NCI-H1930 (cell line): ENCODE measurements at places on chromosomes 3 and 15.
A peak's percentile ranks its signal among the peaks of the same experiment; 100 is the strongest.

- DNase-seq: no peak
Observed at GRCh38 chr3:62688050-62688449, 187.2 kb downstream of the CADPS start.

DNA sequence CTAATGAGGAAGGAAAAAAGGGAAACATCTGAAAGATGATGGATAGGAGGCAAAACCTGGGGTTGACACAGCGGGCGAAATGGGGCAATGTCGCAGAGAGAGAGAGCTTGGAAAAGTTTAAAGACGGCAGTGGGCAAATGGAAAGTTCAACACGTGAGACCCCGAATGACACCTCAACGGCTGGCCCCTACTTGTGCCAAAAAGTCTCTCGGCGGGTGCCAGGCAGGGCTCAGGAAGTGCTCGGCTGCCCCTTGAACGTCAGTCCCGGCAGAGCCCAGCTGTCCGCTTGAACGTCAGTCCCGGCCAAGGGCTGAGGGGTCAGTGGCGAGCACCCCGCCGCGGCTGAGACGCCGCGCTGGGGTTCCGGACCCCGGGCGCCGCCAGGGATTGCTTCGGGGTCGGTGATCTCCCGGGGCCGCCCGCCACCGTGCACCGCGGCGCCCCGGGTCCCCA, 658 bp downstream of the EOGT start:
- DNase-seq: no peak

DNA sequence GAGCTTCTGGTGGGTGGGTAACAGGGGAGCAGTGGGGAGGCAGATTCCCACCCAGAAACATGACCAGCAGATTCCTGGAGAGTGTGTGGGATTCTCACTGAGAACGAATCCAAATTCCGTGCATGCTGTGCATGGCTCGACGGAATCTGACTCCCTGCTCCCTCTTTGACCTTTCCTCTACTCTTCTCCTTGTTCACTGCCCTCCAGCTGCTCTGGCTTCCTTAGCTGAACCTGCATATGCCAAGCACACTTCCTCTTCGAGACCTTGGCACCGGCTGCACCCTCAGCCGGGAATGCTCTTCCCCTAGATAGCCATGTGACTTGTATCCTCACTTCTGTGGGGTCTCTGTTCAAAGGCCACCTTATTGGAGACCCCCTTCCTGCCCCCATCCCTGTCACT, 6.3 kb downstream of the INSYN1 start:
- no peak for DNase-seq

- no peak for DNase-seq
Observed at GRCh38 chr3:51333021-51333420, 52.1 kb upstream of the MANF start.

DNA sequence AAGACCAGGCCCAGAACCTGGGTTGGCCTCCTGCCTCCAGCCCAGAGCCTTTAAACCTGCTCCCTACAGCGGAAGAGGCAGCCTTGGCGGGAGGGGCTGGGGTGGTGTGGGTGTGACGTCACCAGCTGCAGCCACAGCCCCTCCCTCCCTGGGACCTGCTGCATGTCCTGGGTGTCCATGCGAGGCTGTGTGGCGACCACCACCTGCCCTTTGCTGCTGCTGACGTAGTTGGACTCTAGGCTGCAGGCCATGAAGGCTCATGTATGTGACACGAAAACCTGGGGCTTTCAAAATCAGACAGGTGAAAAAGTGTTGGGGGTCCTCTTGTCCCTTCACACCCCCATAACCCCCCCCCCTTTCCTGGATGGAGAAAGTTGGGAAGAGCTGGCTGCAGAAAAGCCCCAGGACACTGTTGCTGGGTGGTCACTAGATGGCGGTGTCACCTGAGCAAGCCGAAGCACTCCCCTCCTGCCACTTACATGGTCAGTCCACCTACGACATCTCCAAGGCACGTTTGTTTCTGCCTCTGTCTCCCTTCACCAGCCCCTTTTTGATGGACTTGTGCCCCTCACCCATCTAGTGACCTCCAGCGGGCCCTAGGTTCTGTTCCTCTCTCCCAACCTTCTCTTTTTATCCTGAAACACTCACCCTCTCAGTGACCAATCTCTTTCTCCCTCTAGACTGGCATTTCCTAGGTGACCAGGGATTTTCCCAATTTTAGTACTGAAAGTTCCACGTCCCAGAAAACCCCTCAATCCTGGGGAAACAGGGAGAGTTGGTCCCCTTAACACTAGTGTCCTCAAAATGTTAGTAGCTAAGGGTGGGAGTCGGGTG, 35.2 kb downstream of the SLC6A20 start:
- DNase-seq: peak; percentile 2

- no peak for DNase-seq
Observed at GRCh38 chr3:38137615-38138348, 679 bp upstream of the MYD88 start.

GRCh38 chr15:84793431-84794161, 23.6 kb upstream of the ALPK3 start:
- no peak for DNase-seq

DNA sequence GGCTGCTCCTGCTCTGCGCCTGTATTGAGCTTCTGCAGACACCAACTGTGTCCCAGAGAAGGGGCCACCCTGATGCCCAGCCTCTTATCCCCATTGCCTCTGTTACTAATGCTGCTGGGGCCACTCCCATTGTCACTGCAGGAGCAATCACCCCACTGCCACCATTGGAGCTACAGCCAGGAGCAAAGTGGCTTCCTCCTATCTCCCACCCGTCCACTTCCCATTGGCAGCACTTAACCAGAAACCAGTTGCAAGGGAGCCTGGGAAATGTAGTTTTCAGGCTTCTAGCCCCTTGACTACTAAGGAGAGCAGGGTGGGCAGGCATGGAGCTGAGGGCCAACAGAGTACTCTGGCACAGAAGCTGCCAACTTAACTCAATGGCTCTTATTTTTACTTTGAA, 55.9 kb upstream of the KLF13 start:
- DNase-seq: no peak

DNA sequence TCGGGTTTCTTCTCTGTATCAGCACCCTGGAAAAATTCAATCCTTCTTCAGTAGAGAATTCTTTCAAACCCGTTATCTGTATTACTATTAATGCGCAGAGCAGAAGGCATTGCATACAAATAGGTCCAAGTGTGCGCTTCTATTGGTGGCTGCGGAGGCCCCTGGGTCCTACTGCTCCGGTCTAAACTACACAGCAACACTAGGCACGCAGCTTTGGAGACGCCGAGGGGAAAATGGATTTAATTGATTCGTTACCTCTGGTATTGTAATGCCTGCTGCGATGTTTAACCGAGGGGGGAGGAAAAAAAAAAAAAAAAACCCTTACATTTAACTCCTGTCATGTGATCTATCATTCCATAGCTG, at the start of gene ROBO1:
Gene ROBO1, minus strand, starts transcription at position 94 of the 363 bp plus-strand sequence.
- no peak for DNase-seq

- peak; percentile 12 for DNase-seq
Observed at GRCh38 chr15:70466895-70467529, 296.3 kb downstream of the UACA start.

- DNase-seq: peak; percentile 33
Observed at GRCh38 chr3:114827495-114827894, 319.6 kb downstream of the ZBTB20 start.

GRCh38 chr3:12780751-12781150, 15.7 kb upstream of the CAND2 start:
- DNase-seq: no peak

- no peak for DNase-seq
Observed at GRCh38 chr3:72411843-72412242, 436.4 kb downstream of the SHQ1 start.

DNA sequence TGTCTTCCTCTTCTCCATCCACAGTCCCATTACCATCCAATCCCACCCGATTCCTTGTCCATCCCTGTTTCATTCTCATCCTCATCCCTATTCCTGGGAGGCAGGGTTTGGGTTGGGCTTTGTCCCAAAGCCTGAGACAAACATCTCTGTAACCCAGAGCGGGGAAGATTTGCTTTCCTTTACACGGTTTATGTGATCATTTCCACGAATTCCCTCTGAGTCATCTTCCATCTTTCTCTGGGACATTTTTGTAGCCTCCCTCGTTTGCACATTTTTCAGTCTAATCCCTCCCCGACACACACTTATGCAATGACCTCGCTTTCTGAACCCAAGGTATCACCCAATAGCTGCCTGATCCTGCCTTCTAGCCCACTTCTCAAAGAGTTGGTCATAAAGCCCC, 22.8 kb downstream of the DUOX2 start:
- no peak for DNase-seq

DNA sequence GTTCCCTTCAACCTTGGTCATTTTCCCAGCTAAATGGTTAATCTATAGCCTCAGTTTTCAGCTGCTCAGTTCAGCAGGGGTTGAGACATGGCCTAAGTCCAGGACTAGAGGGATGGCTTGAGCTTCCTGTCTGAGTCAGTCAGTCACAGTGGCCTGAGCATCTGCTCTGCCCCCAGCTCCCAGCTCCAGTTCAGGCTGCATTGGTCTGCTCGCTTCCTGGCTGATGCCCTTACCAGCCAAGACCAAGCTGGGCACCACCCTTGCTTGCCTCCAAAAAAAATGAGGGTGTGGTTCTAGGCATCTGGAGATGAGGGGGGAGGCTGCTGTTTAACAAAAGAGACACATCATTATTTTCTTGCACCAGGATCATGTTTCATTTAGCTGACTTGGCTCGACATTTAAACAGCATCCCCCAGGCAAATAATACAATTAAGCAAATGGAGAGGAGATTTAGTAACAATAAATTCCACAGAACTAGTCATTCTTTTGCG, 70.7 kb downstream of the WNT5A start:
- no peak for DNase-seq

DNA sequence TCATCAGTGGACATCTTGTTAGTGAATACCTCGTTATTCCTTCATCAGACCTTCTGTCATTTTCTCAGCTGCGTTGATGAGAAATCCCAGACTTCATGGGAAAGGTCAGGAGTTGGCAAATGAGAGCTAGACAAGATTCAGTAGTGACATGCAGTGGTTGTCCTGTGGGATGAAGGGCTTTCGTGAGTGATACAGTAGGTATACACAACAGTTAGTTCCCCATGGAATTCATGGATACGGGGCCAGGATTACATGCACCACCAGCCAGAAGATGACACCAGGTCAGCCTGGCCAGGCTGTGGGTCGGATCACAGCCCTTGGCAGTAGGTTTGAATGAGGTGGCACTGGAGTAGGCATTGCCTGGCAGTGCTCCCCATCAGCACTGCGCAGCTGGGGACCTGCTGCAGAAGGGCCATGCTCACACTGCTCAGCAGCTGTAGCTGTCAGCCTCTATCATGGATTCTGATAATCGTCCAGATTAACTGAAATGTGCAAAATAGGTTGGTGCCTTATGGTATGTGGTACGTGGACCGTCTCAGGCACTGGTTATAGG, 150.1 kb downstream of the SLCO3A1 start:
- DNase-seq: no peak

GRCh38 chr3:66476852-66477381, 23.9 kb downstream of the LRIG1 start:
- no peak for DNase-seq

- DNase-seq: no peak
Observed at GRCh38 chr3:177642042-177642803, 444.9 kb upstream of the TBL1XR1 start.

GRCh38 chr3:140062461-140062860, 127.5 kb downstream of the CLSTN2 start:
- DNase-seq: no peak

- no peak for DNase-seq
Observed at GRCh38 chr3:168589376-168589775, 493.7 kb upstream of the GOLIM4 start.

- peak; percentile 27 for DNase-seq
Observed at GRCh38 chr15:57138349-57138788, 219.9 kb downstream of the TCF12 start.

- no peak for DNase-seq
Observed at GRCh38 chr15:54840621-54841398, 355.9 kb downstream of the RSL24D1 start.

DNA sequence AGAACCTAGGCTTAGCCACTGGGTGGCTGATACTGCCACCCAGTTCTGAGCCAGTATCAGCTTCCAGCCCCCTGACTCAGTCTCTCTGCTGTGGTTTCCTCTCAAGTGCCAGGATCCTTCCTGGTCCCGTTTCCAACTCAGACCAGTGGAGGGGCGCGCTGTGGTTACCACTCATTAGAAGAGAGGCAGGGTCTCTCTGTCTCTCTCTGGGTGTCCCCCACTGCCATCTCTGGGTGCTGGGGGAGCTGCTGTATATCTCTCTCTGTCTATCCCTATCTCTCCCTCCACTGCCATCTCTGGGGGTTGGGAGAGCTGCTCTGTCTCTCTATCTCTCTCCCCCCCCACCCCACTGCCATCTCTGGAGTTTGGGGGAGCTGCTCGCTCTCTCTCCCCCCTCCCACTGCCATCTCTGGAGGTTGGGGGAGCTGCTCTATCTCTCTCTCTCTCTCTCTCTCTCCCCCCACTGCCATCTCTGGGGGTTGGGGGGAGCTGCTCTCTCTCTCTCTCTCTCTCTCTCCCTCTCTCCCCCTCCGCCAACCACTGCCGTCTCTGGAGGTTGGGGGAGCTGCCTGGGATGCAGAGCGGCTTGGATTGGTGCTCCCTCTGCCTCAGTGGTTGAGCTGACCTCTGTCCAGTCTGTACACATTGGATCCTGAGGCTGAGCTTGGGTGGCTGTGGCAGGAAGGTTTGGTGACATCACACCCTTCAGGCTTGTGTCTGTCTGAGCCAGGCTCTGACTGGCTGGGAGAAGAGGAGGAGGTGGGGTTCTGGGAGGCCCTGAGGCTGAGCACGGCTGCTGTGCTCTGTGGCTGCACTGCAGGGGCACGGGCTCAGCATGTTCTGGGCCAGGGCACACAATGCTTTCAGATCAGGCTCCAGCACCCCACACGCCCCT, 98.9 kb downstream of the APBA2 start:
- DNase-seq: no peak

GRCh38 chr15:84969257-84969656, 12.4 kb upstream of the PDE8A start:
- no peak for DNase-seq

- no peak for DNase-seq
Observed at GRCh38 chr3:106007512-106007911, 138.7 kb upstream of the CBLB start.

- no peak for DNase-seq
Observed at GRCh38 chr3:60056404-60056803, 1006.6 kb upstream of the CFAP20DC start.

DNA sequence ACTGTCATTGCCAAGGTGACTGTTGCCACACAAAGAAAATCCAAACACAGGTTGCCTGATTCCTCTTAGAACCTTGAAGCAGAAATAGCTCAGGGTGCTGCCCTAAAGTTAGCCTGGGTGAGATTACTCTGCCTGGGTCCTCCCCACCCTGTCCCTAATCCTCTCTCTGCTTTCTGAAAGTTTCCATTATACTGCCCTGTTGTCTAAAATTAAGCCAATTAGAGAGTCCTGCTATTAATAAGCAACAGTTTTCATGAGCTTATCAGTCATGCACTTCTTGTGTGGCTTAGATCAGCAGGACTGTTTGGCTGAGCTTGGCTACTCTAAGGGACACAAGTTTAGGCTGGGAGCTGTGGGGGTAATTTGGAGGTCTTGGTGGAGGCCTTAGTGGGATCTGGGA, 334.7 kb upstream of the LRRFIP2 start:
- no peak for DNase-seq
